A549 (cell line): ENCODE measurements at places on chromosomes 3 and 15.

- DNase-seq, result no peak
Measured at GRCh38 chr3:120569222-120570057, 26.7 kb upstream of the NDUFB4 start.

GRCh38 chr3:132507657-132508056, 89.4 kb upstream of the ACKR4 start:
- no peak for DNase-seq

- DNase-seq, result no peak
Measured at GRCh38 chr15:35958021-35958420, 412.1 kb upstream of the DPH6 start.

GRCh38 chr3:181311186-181311585, 321.6 kb upstream of the DNAJC19 start:
- no peak for DNase-seq

DNA sequence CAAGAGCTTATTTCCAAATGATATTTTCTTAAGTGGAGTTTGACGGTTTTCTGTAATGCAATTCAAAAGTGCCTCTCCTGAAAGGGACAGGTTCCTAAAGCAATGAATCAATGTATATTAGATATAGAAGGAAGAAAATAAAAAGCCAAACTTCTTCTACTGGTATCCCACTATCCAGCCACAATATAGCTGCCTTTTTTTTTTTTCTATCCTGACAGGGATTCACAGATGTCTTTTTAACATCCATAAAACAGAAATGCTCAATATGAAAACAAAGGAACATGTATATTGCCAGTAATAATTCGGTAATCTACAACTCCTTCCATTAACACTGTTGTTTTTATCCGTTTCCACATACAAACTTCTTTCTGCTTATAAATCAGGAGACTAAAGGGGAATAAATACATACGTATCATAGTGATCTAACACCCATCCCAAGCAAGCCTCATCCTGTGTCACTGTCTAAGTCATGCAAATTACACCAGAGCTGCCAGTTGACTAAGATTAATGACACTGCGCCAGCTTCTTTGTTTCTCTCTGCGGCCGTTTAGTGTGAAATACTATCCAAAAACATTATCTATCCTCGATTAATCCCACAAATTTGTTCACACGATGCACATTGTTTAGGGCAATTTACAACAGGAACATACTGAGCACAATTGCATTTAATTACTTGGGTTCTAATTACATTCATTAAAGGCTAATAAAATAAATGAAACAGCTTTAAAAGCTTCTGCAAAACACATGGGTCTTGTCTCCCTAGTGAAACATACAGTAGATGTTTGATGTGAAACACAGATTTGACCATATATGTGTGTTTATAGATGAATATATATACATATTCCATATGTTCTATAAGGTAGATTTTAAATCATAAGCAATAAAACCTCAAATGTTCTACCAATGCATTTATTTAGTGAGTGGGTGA, 51.9 kb upstream of the CDIN1 start:
- DNase-seq, result no peak

- no peak for DNase-seq
Measured at GRCh38 chr3:113255854-113256615, 44.7 kb downstream of the BOC start.

DNA sequence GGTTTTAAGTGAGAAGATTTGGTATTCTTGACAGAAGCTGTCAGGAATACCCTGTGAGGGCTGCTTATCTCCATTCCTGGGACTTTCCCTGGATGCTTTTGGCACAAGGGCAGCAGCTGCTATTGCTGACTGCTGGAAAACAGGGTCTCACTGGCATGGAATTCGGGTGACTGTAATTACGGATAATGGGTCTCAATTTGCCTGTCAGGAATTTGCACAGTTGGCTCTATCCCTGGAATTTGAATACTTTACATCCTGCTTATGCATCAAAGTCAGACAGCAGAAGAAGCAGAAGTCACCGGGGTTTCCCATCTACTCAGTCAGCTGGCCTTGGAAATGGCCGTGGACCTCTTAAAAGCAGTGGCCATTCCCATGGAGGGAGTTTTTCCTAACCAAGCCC, 25.9 kb upstream of the AKAP13 start:
- DNase-seq, result no peak

DNA sequence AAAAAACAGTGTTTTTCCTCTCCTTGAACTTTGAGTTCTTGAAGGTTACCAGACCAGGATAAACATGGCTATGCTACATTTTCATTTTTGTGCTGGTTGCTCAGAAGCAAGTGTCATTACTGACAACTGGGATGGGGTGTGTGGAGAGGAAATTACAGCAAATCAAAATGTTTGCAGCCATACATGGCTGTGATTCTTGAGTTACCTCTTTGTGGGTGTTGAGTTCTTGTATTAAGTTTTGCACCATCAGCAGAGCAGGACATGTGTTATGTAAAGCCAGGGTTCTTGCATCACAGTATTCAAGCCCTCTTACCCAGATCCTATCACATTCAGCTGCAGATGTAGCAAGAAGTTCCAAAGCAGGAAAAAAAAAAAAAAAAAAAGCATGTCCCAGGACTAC, 53.9 kb upstream of the ATOSA start:
- DNase-seq, result no peak

GRCh38 chr15:36798366-36798765, 218.9 kb downstream of the CDIN1 start:
- peak; percentile 3 for DNase-seq

- DNase-seq, result no peak
Measured at GRCh38 chr3:87488765-87489164, 212.4 kb upstream of the POU1F1 start.

- no peak for DNase-seq
Measured at GRCh38 chr15:76711351-76711827, 193.8 kb downstream of the SCAPER start.

DNA sequence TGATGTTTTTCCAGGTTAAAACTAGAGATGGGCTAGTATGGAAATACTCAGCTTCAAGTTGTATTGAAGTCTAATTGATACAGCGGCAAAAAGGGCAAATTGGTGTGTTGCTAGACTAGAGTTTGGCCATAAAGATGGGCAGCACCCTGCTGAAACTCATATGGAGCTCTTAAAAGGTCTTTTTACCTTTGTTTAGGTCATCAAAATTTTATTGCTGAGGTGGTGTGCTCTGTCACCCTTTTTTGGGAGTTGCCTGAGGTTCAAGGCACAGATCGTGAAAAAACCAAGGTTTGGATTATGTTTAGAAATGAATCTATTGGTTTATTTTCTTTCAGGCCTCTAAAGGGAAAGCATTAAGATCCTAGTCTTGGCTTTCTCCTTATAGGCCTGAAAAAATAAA, 38.2 kb downstream of the VPS8 start:
- no peak for DNase-seq

DNA sequence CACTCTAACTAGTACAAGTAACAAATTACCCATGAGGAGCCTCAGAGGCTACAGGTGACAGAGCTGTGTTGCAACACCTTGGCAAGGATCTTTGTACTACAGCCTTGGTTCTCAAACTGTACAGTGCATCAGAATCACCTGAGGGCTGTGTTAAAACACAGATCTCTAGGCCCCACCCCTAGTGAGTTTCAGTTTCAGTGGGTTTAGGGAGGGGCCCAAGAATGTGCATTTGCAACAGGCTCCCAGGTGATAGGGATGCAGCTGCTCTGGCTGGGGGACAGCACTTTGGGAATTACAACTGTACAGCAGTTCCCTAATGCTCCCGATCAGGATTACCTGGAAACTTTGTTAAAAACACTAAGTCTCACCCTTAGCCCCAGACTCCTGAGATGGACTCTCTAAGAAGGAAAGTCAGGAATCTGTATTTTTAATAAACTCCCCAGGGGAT, 66.1 kb upstream of the NR2F2 start:
- DNase-seq, result peak; percentile 16

DNA sequence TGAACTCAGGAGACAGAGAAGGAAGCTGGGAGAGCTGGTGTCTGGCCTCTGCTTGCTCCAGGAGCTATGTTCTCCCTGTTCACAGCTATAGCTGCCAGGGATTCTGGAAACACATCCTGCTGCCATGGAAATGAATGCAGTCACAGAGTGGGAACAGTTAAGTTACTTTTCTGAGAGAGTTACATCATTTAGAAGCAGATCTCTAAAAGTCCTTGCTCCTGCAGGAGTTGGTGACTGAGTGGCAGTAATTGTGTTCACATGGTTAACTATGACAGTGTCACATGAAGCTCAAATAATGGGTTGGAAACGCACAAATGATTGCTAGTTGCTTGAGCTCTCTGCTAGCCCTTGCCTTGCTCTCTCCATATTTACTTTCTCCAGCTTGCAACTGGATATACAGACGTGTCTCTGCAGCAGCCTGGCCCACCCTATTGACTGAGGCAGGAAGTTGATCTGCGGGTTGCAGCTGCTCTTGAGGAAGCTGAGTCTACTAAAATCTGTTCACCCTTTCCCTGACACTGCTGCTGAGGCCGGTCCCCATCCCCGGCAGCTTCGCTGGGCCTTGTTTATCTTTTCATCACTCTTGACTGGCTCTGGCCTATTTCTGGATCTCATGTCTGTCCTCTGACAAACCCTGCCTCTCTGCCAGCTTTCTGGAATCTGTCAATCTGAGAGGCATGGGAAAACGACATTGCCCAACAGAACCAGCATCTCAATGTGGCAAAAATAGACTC, 16.7 kb upstream of the ISLR start:
- DNase-seq, result no peak

DNA sequence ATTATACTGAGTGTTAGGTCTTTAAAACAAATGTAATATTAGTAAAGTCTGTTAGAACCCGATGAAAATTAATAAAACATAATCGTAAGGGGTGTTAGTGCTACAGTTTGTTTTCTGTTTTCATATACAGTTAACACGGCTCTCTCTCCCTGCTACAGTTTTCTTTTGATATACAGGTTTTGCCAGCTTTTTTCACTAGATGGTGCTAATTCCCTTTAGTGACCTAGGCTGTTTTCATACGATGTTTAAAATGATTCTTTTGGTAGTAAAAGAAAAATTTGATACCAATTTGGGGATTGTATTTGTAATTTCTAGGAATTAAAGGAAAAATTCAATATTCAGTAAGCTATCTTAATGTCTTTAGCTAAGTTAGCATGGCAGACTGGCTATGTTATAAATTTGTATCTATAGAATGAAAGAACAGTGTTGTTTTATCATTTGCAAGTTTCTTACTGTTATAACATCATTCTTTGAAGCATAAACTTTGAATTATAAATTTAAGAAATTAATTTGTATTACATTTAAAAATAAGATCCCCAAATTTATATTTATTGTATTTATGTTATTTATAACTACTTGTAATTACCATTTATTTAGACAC, 11.5 kb downstream of the APH1B start:
- peak; percentile 63 for DNase-seq

DNA sequence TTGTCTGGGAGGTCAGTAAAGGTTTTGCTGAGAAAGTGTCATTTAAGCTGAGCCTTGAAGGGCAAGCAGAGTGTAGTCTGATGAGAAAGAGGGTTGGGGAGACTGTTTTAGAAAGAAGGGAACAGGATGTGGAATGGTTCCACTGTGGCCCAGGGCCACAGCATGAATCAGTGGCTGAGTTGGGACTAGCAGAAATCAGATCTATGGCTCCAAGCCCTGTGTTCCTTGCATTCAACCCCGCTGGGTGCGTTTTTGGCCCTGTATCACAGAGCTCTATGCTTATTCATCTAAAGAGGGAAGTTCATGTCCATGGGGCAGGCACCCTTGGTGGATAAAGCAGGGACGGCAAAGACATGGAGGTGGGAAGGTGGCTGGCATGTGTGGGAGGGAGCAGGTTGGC, 151.3 kb downstream of the CACNA1D start:
- DNase-seq, result no peak

DNA sequence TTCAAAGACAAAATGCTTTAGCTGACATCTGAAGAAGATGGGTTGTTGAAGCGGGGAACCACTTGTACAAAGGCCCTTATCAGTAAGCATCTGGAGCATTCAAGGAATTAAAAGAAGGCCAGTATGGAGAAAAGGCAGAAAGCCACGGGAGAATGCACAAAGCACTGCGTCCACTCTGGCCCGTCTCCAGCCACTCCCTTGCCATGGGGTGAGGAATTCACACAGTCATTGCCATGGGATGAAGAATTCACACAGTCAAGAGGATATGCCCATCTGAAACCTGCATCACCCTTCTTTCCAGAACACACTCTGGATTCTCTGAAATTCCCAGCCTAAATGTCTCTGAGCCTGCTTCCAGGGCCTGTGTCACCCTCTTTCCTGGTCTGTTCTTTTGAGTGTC, 26.7 kb upstream of the STAG1 start:
- DNase-seq, result peak; percentile 35

- peak; percentile 52 for DNase-seq
Measured at GRCh38 chr15:63054985-63055384, 12.4 kb downstream of the TPM1 start.

DNA sequence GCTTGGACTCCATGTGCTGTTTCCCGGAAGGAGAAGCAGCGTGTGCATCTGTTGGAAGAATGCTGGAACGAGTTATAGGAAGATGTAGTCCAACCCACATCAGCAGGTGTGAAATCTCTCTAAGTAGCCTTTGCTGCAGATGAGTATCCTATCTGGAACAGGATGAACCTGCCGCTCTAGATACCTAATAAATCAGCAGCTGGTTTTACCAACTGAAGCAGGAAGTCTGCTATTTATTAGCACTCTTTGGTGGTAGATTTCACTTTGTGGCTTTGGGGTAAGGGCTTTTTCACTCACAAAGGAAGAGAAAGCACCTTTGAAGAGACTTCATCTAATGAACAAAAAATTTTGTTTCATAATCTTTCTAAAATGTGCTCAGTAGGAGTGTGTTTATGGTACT, 66.4 kb downstream of the DCUN1D1 start:
- DNase-seq, result no peak

- DNase-seq, result no peak
Measured at GRCh38 chr3:23308986-23309625, 106.0 kb downstream of the UBE2E2 start.

DNA sequence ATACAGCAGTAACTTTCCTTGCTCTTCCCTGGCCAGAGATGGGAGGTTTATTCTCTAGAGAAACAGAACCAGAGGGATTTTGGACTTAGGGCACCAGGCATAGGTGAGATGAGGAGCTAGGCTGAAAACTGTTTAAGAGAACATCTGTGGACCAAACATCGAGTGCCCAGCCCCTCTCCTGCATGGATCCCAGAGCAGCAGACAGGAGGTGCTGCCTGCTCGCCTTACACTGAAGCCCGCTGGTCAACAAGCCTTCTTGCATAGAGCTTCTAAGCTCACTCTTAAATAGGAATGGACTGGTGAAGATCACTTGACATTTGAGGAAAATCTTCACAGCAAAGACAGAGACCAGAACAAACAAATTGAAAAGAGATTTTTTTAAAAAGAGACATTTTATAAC, 41.2 kb downstream of the PARP15 start:
- no peak for DNase-seq
